SK-N-SH treated with all-trans-retinoic acid at 6 μM for 48 hours (cell line): ENCODE measurements at places on chromosomes 4 and X.

GRCh38 chr4:76449362-76449767 lies 14.3 kb downstream of the SHROOM3 start:
- no peak for ATAC-seq

DNA sequence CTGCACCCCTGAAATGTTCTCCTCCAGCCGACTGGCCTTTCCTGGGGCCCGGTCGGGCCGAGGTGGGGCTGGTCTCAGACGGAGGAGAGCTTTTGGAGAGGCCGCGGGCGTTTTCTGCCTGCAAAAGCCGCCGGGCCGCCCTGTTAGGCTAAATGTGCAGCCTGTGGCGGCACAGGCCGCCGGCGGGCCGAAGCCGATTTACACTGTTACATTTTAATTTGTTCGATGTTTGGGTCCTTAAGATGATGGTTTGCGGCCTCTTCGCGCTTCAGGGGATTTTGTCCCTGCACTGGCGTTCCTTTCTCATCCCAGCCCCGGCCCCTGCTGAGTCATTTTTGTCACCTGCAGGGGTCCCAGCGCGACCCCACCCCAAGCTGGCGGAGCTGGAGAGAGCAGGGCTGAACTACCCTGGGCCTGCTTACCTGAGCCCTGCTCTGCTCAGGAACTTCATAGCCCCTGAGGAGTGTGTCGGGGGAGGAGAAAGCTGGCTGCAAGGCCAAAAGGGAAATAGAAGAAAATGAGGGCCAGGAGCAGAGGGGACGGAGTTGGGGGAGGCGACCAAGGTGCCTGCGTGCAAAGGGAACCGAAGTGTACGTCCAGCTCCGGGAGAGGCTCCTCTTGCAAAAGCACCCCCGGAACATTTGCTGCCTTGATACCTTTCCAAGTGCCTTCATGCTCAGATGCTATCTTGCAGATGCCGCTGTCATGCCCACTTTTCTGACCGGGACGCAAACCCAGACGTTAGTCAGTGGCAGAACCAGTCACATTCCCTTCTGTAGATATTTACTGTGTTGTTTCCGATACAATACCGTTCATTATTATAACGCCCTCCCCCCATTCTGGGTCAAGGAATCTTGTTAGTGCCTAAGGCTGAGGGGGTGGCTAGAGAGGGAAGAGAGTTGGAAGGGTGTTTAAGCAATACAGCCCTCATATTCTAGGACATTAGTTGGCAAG lies 977 bp upstream of the RBBP7 start:
- ATAC-seq = peak; percentile 37

GRCh38 chr4:9867751-9868425 lies 86.5 kb downstream of the DRD5 start:
- ATAC-seq = no peak

- peak; percentile 62 for ATAC-seq
Measured at GRCh38 chr4:13399257-13399656, 84.9 kb downstream of the RAB28 start.

DNA sequence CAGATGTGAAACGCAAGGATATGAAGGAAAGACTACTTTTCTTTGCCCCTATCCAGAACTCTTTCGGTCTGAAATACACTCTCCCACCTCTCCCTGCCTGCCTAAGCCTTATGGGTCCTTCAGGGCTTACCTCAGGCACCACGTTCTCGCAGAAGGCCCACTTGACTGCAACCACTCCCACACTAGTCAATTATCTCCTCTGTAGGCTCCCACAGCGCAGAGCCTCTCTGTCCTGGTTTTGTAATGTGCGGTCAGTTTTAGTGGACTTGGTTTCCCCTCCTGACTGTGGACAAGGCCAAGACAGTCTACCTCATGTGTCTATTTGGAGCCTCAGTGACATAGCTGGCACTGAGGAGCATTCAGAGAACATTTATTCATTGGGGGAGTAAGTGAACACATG lies 11.1 kb downstream of the CNGA2 start:
- ATAC-seq = no peak

- no peak for ATAC-seq
Measured at GRCh38 chr4:54746218-54746617, 88.5 kb downstream of the KIT start.

DNA sequence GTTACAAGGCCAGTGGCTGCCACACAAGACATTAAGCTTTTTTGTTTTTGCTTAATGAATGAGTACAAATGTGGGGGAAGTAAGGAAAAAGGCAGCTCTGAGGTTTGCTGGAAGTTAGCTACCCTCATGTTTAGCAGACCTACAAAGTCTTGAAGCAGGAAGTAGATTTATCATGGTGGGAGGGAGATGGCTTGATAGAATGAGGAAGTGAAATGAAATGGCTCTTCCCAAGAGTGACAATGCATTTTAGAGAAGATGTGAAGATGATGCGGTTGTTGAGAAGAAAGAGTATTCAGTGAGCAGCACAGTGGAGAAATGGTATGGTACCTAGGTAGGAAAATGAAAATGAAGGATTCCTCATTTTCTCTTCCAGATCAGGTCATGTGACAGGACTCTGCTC lies 108.0 kb downstream of the SLIT2 start:
- no peak for ATAC-seq

- ATAC-seq = no peak
Measured at GRCh38 chr4:143539670-143540023, 26.1 kb downstream of the SMARCA5 start.

DNA sequence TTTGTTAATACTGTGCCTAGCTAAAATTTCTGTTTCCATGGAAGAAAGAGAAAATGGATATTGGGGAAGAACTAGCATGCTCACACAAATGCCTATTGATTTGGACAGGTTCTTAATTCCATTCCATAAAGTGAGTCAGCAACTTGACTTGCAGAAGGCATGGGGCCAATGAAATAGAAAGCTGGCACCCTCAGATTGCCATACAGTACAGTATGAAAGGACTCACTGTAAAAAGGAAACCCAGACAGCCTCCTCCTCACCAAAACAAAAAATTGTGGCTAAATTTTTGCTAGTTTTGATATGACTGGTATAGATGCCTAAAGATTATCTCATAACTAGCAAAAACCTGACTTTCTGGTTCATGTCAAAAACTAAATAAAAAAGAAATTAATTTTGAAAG lies 11.2 kb upstream of the TAB3 start:
- ATAC-seq = peak; percentile 73

DNA sequence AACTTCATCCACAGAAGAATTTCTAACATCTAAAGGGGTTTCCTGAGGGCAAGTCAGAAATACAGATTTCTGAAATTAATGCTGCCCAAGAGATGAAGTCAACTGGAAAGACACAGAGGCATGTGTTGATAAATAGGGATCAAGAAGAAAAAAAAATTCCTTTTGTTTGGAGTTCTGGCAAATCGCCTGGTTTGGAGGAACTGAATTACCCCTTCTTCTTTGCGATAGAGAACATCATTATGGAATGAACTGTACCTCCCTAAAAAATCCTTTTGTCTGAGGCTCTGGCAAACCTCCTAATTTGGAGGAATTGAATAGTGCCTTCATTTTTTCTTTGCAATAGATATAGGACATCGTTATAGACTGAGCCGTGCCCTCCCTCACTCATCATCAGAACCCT lies 200.9 kb downstream of the DHRSX start:
- ATAC-seq = no peak

GRCh38 chr4:38529189-38530115 lies 134.5 kb upstream of the KLF3 start:
- ATAC-seq = no peak

DNA sequence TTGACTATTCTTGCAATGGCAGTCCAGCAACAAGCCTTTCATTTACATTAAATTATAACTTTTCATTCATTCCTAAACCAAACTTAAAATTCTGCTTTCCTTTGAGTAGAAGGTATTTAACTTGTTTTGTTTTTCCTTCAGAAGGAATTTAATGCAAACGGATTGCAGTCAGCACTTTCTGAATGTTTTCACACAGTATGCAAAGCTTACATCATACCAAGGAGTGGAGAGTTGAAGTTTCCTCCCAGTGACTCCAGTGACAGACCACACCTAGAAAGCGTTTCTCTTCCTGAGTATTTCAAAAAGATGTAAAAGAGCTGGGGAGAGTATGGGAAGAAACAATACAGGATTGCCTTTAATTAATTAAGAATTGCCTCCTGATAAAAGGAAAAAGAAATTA lies 8.1 kb downstream of the EPGN start:
- no peak for ATAC-seq

DNA sequence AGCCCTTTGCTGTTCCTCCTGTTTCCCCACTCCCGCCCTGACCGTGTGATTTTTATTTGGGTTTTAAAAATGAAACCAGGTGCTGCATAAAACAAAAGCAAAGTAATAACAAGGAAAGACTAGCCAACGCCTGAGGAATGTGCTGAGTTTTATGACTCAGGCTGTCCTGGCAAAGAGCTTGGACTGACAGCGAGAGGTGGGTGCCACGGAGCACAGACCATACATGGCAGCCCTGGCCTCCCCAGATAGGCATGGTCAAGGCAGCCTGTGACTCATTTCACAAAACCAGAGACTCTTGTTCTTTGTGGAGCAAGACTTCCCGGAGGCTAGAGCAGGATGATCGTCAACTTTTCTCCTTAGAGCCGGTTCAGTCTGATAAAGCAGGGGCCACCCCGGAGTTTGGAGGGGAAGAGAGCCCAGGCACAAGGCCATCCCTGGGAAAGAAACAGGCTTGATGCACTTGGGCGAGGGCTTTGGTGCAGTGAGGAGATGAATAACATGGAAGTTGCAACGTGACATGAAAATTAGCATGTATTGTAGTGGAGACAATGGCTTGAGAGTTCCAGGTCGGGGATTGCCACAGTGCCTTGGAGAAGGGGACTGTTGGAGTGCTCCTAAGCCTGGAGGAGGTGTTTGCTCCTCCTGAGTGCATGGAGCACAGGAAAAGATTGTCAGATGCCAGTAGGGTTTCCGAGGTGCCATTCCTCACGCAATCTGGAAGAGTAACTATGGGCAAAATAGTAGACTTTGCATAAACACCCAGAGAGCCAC lies 54.8 kb downstream of the C4orf51 start:
- ATAC-seq = peak; percentile 76

DNA sequence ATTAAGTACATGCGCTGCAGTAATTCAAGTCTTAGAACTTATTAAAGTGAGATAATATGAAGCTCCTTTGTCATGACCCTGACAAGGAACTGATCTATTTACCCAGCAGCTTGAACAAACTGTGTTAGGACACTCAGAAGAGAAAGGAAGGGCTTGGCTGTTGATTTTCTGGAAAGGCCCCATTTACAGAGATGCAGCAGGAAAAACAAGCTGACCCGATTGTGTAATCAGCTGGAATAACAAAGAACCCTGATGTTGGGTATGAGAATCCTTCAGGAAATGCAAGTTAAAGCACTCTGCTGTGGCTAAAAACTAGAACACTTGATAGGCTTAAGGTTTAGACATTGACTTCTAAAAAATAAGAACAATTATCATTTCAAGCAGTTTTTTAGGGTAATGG lies 64.8 kb downstream of the TBC1D9 start:
- ATAC-seq = no peak

DNA sequence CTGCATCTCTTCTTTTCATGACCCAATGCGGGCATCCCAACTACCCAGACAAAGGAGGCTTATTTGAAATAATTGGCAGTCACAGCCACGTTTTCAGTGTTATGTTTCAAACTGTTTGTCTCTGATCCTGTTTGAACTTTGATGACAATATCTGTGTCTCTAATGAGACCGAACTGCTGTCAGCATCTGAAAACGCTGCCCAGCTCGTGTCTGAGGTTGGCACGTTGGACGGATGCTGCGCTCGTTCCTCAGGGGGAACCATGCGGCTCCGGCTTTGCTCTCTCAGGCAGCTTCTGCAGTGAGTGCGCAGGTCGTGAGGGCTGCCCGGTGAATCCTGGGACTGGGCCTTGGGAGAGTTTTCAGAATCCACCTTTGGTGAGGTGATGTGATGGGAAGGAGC lies 58.4 kb upstream of the SORBS2 start:
- no peak for ATAC-seq

- ATAC-seq = no peak
Measured at GRCh38 chrX:39758791-39759525, 338.8 kb downstream of the BCOR start.

DNA sequence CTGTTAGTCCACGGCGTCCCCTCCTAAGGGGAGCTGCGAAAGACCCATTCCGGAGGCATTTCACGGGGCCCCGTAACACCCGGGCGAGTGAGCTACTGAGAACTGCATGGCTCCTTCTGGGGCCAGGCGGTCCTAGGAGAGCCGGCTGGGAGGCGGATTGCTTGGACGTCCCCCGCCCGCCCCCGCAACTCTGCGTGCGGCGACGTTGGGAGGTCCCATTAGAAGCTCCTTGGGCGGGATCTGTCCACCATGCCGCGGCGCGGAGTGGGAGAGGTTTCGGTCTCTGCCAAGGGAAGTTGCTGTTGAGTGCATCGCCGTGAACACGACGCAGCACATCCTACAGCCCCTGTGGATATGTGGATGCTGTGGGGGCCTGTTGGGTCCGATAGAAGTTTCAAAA lies 85.4 kb upstream of the IGFBP7 start:
- ATAC-seq = no peak

- no peak for ATAC-seq
Measured at GRCh38 chr4:55215087-55215486, 89.7 kb upstream of the KDR start.

GRCh38 chr4:140256335-140256734 lies 102.4 kb upstream of the MAML3 start:
- ATAC-seq = no peak
